ENCODE measurements at places on chromosomes 7 and 10.

DNA sequence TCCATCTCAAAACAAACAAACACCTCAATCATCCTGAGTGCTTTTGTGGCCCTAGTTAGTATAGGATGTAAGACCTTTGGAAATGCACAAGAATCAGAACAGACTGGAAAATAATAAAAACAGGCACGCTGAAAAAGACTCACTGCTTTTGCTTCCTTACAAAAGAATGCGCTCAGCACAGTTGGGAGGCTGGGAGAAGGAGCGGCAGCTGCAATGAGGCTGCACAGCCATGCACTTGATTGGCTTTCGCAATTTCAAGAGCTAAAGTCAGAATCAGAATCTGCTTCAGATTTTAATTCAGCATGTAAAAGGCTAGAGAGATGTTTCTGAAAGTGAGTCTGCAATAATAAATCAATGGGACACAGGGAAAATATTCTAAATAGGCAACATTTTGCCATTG, 97.2 kb downstream of the FRMD4A start:
- no peak for DNase-seq

GRCh38 chr10:120453886-120454285, 3.1 kb upstream of the PLPP4 start:
- no peak for DNase-seq

DNA sequence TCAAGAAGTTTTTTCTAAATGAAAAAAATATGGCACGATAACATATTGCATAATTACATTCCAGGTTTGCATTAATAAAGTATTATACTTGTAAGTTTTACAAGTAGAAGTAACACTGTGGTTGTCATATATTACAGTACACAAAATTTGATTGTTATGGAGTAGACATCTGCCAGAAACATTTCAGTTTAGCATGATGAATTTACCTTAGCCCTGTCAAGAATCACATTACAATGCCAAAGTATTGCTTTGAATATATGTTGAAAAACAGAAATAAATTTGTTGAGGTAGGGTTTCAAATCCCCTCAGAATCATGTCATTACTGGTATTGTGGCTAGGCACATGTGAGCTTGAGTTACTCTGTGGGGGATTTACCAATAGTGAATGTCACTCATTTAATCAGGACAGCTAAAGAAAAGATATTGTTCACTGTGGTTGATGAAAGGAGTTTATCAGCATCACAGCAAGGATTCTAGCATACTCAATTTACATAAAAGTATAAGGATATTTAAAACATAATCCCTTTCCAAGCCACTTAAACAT, 112.1 kb downstream of the MDFIC start:
- no peak for DNase-seq

DNA sequence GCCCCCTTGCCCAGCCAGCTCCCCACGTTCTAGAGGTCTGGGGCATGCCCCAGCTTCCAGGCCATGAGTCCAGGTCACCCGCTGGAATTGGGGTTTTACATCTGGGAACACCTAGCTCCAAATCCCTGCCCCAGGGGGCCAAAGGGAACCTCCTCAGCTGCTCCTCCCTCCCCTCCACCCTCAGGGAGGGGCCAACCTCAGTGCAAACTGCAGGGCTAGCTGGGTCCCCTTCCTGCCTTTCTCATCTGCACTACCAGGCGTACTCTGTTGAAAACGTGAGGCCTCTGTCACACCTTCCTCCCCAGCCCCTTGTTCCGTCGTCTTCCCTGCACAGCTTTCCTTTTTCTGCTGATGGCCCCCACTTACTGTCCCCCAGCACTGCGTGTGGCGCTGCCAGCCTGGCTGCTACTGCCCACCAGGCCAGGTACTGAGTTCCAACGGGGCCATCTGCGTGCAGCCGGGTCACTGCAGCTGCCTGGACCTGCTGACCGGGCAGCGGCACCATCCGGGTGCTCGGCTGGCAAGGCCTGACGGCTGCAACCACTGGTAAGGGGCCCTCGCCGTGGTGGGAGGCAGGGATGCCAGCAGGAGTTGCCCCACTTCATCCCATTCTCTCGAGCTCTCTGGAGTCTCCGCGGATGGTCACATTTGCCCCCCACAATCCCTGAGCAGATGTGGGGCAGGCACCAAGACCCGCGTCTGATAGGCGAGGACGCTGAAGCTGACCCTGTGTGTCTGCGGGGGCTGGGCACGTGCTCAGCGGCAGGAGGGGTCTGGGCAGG, 24.7 kb upstream of the ZNF862 start:
- DNase-seq, result no peak

DNA sequence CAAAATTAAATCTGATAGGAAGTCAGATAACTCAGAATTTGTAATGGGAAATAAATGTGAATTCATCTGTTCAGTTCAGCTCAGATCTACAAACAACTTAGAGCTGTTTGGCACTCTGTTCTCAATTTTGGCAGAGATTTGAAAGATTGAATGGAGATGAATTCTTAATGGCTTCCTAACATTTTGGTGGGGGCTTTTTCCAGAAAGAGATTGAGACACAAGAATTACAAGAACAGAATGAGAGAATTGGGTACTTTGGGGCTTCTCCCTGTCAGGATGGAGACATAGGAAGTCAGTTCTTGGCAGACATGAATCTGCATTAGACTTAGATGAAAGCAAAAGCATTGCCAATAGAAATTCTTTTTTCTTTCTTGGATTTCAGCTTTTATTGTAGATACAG, 39.0 kb upstream of the PTPRZ1 start:
- no peak for DNase-seq

DNA sequence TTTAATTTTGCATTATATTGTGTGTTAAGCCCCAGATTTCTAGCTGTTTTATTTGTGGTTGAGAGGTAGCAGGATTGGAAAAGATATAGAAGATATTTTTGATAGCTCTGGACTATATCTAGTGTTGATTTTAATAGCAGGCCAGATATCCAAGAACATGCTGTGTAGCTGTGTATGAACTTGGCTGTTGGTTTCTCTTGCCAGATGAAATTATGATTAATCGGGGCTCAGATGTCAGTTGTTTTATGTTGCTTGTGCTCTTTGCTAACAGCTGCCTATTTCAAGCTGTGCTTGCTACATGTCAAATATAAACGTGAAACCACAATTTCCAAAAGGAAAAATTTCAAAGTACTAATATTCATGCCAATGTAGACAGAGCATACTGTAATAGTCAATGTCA, 141.1 kb downstream of the GRM3 start:
- DNase-seq, result no peak

GRCh38 chr7:132049462-132050304, 493.3 kb upstream of the PODXL start:
- DNase-seq, result no peak

- DNase-seq, result no peak
These were observed 23.7 kb downstream of the RTKN2 start for GRCh38 chr10:62244785-62245467.

GRCh38 chr7:142384493-142384922, 126.7 kb upstream of the PRSS58 start:
- no peak for DNase-seq

- no peak for DNase-seq
These were observed 36.3 kb downstream of the CHN2 start for GRCh38 chr7:29230871-29231345.

DNA sequence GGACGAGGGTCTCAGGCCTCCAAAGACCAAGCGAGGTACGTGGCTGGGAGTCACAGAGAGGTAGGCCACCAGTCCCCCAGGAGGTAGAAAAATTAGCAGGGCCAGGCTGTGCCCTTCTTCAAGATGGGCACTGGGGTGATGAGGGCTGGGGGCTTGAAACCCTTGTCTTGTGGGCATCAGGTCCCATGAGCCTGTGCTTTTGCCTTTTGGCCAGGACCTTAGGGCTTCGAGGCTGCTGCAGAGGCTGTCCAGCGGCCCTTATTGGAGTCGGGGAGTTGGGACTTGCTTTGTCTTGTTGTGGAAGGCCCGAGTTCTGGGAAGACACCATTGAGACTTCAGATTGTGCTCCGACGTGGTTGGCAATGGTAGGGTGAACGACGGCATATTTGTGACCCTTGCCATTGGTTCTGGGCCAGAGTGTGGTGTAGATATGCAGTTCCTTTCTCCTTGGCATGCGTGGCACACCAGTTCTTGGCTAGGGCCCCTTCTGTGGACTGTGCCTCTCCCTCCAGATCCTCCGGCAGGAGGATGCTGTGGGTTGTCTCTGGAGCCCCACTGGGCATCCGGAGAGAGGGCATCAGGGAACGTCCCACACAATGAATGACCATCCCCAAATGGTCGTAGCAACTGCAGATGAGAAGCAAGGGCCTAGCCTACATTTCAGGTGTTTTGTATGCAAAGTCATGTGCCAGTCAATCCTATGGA, 931 bp downstream of the SH2D4B start:
- no peak for DNase-seq

DNA sequence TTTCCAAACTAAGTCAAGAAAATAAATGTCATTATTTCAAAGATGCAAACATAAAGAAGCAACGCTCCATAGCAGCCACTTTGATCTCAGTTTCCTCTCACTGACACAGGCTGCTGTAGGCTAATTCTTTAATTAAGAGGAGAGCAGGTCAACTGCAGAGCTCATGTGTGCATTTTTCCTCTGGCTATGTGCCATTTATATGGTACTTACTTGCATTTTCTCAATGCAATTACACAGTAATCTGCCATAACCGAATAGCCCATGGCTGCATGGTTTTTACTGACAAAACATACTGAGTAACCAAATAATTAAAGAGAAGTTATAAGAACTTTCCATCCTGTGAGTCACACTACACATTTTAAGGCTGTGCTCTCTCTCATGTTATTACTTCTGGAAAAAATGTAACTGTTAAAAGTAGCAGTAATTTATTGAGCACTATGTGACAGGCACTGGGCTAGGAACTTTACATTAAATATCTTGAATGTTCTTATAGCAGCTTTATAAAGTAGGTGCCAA, 122.0 kb downstream of the ELAPOR2 start:
- DNase-seq, result no peak

- no peak for DNase-seq
These were observed 19.3 kb upstream of the MYH16 start for GRCh38 chr7:99253369-99253768.

- DNase-seq, result peak; percentile 82
These were observed 15.9 kb downstream of the PTPRE start for GRCh38 chr10:127922675-127923366.

GRCh38 chr10:20970708-20971107, 73.6 kb upstream of the NEBL start:
- no peak for DNase-seq

DNA sequence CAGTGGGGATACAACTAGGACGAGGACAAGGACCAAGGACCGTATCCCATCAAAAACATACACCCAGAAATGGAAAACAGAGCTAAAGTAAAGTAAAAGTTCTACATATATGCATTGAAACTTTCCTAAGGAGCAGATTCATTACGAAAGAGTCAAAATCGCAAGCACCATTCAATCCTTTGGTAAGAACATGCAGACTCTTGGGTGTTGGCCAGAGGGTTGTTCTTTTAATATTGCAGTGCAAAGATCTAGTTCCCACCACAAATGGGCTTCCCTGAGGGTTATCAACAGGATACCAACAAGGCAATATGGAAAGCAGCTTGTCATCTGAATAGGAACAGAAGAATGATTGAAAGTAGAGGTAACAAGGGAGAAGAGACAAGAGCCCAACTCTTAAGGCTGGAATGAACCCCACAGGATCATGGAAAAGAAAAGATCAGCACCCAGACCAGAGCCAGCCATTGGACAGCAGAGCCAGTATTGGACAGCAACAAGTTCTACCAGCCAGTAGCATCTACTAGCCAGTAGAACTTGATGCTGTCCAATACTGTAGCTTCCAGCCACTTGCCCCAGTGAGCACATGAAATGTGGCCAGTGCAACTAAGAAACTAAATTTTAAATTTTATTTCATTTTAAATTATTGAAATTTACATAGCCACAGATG, 66.0 kb downstream of the OSBPL3 start:
- no peak for DNase-seq

DNA sequence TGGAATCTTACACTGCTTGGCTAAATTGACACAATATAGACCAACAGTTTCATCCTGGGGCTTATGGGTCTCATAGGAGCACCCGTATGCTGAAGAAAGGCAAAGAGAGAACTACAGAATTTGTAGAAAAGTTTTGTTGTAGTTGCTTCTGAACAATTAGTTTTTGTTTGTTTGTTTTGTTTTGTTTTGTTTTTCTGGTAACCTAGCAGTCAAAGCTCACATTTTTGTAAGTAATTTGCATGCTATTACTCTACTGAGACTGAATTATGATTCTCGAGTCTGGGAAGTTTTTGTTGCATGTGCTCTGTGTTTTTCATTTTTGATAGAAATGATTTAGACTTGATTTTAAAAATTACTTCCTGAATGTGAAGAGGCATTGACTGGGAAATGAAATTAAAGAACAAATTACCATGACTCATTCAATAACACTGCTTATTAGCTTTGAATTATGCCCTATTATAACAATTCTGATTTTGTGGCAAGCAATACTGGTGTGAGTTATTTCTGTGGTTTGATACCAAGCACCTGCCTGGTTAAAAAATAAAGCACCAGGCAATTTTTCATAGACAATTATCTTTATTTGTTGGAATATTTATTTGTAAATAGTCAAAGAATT, 438 bp downstream of the LSMEM1 start:
- DNase-seq, result no peak

GRCh38 chr10:13823709-13824405, 237.1 kb downstream of the PRPF18 start:
- DNase-seq, result no peak

DNA sequence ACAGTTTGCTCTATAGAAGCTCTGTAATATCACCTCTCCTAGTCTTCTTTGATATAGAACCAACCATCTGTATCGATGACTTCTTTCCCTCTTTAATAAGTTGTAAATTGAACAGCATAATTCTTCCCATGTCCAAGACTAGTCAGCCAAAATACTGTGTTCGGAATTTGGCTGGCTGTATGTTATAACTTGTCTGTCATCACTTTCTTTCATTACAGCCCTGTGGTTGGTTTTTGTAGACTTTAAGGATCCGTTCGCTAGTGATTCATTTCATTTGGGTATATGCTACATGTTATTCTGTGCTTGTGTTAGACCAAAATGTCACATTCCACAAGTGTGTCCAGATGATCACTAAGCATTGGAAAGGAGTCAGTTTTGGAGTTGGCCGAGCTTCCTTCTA, 155.4 kb upstream of the ITGB1 start:
- DNase-seq, result peak; percentile 51

DNA sequence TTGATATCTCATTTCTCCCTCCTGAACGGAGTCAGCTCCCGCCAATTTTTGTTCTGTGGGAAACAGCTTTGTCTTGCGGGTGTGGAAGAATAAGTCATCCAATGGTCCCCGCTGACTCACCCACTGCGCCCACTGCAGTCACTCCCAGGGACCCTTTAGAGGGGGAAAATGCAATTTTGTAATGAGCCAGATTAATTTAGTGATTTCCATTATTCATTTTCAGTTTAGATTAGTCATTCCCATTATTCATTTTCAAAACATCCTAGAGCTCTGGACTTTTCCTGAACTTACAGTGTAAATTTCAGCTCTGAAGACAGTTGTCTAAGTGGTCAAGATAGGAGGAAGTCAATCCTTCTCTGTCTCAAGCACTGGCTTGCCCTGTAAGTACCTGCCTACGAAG, 154.9 kb upstream of the TMEM72 start:
- DNase-seq, result no peak

- no peak for DNase-seq
These were observed 219.0 kb downstream of the DIP2C start for GRCh38 chr10:470339-471003.

DNA sequence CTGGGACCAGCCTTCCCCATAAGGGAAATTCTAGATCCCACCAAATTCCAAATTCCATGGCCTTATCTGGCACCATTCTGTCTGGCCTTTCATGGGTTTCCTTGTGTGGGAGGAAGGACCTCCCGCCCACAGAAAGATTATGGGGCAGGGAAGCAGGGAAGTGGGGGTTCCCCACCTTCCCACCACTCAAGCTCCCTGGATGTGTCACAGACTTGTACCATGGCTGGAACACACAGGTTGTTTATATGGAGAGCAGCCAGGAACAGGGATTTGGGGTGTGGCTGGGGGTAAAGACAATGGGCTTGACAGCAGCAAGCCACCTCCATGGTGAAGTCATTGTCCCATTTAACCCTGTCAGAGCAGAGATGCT, 18.3 kb downstream of the UNC5B start:
- no peak for DNase-seq

Data from AG08396 (cell line).